ENCODE measurements at places on chromosomes 2 and 18. TPM values are rescaled to one million over a fixed set of nuclear protein-coding genes. Genes with fewer than 3 reads are reported as not detected.

SPC25 gene
- 25.2 TPM for total RNA-seq

DNA sequence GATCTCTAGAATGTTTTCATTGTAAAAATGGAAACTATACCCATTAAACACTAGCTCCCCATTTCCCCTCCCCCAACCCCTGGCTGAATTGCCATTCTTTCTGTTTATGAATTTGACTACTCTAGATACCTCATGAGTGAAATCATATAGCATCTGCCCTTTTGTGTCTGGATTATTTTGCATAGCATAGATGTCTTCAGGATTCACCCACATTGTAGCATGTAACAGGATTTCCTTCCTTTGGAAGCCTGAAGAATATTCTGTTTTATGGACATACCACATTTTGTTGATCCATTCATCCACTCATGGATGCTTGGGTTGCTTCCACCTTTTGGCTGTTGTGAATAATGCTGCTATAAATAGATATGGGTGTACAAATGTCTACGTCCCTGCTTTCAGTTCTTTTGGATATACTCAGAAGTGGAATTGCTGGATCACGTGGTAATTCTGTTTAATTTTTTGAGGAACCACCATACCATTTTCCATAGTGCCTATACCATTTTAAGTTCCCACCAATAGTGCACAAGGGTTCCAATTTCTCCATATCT, 7.7 kb upstream of the ASB1 start:
- no peak overlapping the region for H3K27ac ChIP-seq
- no peaks in the 10 kb centered on the region for H3K36me3 ChIP-seq
- DNase-seq = no peak
- no peaks in the 10 kb centered on the region for H3K27me3 ChIP-seq

DNA sequence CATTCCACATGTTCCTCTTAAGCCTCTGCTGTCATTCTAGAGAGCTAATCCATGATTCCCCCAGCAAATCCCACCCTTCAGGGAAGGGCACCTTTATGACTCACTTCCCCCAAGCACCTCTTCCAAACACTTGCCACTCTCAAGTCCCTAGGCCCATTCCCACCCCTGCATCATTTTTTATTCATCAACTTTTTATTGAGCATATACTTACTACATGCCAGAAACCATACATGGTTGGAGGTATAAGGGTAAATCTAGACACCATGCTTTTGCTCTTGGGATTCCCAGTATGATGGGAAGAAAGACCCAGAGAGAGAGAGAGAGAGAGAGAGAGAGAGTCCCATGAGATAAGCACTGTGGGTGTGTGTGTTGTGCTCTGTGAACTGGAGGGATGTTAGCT, 87.9 kb downstream of the MAPK4 start:
- H3K27me3 ChIP-seq = peaks cover 3% of the 10 kb centered on the region
- no peak for DNase-seq
- H3K27ac ChIP-seq = no peak overlapping the region
- H3K36me3 ChIP-seq = no peaks in the 10 kb centered on the region

- H3K36me3 ChIP-seq = no peaks in the 10 kb centered on the region
- peaks cover 22% of the 10 kb centered on the region for H3K4me1 ChIP-seq
- H3K27me3 ChIP-seq = peaks cover 10% of the 10 kb centered on the region
- H3K27ac ChIP-seq = no peak overlapping the region
- peak; percentile 47 for DNase-seq
- no peak overlapping the region for H3K4me3 ChIP-seq
Measured at GRCh38 chr2:85712336-85712735, 18.2 kb downstream of the GNLY start.

NT5C1B gene
- not detected for total RNA-seq

DNA sequence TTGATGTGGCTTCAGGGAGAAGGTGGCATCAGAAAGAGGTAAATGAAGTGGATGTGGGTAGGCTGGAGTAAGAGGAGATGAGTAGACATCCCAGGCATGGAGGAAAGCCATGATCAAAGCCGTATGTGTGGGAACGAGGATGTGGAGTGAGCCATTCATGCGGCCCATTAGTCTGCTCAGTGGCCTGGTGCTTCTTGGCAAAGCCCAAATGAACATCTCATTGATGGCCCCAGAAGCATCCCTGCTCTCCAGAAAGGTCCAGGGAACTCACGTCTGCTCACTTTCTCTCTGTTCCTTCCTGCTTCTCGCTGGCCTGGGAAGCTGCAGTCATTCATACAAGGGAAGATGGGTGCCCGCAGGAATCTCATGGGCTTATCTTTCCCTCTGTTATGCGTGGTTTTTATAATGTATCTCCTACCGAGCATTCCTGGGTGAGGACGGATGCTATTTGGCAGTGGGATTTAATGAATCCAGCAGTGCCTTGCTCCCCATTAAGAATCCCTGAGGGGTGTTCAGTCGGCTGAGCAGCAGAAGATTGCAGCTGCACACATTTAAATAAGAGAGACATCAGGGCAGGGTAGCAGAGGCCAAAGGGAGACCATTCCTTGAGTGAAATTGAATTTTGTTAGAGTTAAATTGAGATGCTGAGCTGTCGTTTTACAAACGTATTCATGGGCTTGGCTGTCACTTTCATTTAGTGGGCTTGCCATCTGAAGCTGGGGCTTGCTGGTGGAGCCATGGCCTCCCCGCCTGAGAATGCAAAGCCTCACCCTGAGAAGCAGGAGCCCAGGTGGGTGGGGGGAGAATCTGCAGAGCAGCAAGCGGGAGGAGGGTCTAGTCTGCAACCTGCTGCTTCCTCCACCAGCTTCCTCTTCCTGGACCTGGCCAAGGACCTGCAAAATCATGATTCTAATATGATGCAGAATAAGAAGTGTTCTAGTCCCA, 64.5 kb downstream of the LYPD1 start:
- H3K4me1 ChIP-seq = peaks cover 29% of the 10 kb centered on the region
- H3K4me3 ChIP-seq = no peak overlapping the region
- H3K36me3 ChIP-seq = no peaks in the 10 kb centered on the region

CCDC121 gene
- 5.6 TPM for total RNA-seq

DNA sequence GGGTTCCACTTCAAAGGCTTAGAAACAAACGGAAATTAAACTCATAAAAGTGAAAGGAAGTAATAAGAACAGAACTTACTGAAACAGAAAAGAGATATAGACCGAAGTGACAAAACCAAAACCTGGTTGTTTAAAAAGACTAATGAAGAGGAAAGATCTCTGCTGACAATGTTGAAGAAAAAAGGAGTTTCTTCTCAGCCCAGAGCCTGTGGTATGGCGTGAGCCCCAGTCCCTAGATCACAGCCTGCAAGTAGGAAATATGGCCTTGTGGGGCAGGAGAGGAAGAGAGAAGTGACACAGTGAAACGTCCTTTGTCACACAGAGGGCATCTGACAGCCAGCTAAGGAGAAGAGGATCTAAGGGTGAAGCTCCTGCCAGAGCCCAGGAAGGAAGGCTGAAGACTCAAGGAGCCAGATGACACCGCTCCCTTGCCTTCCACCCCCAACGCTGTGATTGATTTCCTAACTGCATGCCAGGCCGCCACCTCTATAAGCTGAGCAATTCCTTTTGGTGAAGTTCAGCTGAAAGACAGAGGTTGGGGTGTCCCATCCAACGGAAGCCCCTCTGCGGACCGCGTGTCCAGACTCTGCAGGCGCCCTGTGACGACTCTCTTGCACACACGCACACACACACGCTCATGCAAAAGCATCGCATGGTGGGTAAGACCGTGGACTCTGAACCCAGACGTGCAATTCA, 141.1 kb downstream of the HDAC4 start:
- DNase-seq = no peak
- H3K27ac ChIP-seq = peak overlapping the region; percentile 15
- H3K36me3 ChIP-seq = peaks cover 14% of the 10 kb centered on the region
- peak overlapping the region; percentile 6 for H3K4me3 ChIP-seq
- no peaks in the 10 kb centered on the region for H3K27me3 ChIP-seq

DNA sequence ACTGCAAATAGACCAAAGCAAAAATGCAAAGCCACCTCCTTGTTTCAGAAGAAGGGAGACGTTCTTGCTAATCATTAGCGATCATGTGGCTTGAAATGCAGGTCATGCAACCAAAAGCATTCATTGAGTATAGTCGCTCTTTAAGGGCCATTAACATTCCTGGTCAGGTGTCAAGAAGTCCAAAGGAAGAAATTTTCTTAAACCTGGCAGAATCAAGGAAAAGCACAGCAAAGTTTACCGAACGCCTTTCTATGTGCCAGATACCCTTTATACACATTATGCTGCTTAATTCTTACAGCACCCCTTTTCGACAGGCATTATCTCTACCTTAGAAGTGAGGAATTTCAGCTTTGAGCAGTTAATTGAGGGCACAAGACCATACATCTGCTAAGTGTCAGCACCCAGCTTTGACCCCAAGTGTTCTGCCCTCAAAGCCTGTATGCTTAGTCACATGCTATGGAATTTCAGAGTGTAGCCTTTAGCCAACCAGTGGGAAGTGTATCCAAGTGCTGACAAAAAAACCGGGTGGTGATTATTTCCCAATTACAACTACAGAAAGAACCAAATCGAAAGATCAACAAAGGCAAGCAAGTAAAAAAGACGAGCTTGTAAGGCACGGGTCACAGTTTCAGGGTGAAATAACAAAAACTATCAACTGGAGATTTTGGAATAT, 70.8 kb downstream of the EPHA4 start:
- H3K4me1 ChIP-seq = peaks cover 37% of the 10 kb centered on the region
- H3K4me3 ChIP-seq = peak overlapping the region; percentile 53
- H3K27me3 ChIP-seq = peaks cover 3% of the 10 kb centered on the region
- peaks cover 24% of the 10 kb centered on the region for H3K36me3 ChIP-seq

DNA sequence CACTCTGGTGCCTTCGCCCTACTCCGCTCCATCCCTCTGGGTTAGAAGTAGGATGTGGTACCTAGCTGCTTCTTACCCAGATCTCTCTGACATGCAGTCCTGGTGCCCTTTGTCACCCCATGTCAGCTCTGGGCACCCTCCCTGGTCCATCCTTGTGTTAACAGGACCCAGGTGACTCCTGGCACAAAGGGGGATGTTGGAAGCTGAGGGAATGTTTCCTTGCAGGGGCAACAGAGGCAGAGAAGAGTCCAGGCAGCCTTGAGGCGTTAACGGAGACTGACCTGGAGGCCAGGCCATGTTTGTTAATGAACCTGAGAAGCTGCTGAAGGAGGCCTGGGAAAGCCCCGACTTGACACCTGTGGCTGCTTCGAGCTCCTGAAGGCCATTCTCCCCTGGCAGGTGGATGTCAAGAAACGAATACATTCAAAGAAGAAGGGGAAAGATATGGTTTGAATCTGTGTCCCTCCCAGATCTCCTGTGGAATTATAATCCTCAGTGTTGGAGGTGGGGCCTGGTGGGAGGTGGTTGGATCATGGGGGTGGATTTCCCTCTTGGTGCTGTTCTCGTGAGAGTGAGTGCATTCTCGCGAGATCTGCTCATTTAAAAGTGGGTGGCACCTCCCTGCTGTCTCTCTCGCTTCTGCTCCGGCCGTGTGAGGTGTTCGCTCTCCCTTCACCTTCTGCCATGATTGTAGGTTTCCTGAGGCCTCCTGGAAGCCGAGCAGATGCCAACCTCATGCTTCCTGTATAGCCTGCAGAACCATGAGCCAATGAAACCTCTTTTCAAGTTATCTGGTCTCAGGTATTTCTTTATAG, 31.4 kb downstream of the NPPC start:
- no peak for DNase-seq
- peaks cover 15% of the 10 kb centered on the region for H3K4me1 ChIP-seq
- H3K4me3 ChIP-seq = no peak overlapping the region
- H3K27ac ChIP-seq = no peak overlapping the region
- H3K27me3 ChIP-seq = peaks cover 3% of the 10 kb centered on the region
- H3K36me3 ChIP-seq = no peaks in the 10 kb centered on the region

- H3K4me1 ChIP-seq = peaks cover 10% of the 10 kb centered on the region
- no peak overlapping the region for H3K27ac ChIP-seq
- DNase-seq = no peak
- no peak overlapping the region for H3K4me3 ChIP-seq
- no peaks in the 10 kb centered on the region for H3K27me3 ChIP-seq
Measured at GRCh38 chr2:226308986-226309385, 490.6 kb downstream of the IRS1 start.

GRCh38 chr2:235900631-235901030, 267.6 kb downstream of the GBX2 start:
- no peaks in the 10 kb centered on the region for H3K27me3 ChIP-seq
- no peak for DNase-seq
- no peak overlapping the region for H3K4me3 ChIP-seq
- H3K4me1 ChIP-seq = no peaks in the 10 kb centered on the region

DNA sequence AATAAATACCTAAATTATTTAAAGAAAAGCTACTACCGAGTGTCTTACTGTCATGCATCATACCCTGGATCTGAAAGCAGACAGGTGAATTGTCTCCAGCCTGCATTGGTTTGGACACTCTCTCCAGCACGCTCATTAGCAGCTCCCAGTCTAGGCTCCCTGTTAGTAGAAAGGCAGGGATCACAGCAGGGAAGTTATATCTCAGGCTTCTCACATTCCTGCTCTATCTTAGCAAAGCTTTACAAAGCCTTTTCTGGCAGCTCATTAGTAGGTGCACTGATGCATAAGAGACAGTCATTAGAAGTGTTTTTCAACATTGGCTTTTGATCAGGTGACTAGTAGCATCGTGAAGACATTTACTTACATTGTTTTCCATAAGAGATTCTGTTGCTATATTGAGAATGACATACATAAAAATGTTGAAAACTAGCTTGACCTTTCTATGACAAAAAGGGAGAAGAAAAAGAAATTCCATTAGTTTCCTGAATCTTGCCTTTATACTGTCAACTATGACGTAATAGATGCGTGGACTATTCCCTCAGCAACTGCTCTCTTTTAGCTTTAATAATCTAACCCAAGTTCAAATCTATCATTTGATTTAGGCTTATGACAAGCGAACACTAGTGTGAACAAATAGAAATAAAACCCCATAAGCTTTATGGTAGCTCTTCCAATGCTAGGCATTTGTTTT, 408.7 kb upstream of the KCNH7 start:
- H3K4me3 ChIP-seq = no peak overlapping the region
- no peak for DNase-seq
- no peak overlapping the region for H3K27ac ChIP-seq
- H3K36me3 ChIP-seq = no peaks in the 10 kb centered on the region
- peaks cover 11% of the 10 kb centered on the region for H3K27me3 ChIP-seq

DNA sequence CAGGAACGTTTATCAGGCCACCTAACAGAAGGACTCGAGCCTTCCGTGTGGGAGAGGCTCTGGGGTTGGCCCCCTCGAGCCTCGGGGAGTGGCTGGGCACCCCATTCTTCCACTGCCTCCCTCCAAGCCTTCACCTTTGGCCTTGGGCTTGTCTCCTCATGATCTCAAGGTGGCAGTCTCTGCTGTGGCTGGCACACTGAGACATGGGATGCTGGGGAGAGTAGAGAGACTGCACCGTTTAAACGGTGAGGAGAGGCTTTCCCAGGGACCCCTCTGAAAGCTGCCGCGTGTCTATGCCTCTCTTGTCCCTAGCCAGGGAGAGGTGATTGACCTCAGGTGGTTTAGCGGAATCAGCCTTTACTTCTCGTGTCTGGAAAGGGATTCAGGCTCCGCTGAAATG, 71.0 kb downstream of the DCDC2C start:
- peaks cover 26% of the 10 kb centered on the region for H3K27me3 ChIP-seq
- no peak overlapping the region for H3K4me3 ChIP-seq
- peaks cover 2% of the 10 kb centered on the region for H3K4me1 ChIP-seq
- DNase-seq = no peak
- H3K36me3 ChIP-seq = no peaks in the 10 kb centered on the region
- H3K27ac ChIP-seq = no peak overlapping the region

GRCh38 chr18:54999016-54999415, 39.8 kb upstream of the CCDC68 start:
- peaks cover 7% of the 10 kb centered on the region for H3K4me1 ChIP-seq
- DNase-seq = no peak
- no peaks in the 10 kb centered on the region for H3K36me3 ChIP-seq
- H3K4me3 ChIP-seq = no peak overlapping the region
- no peaks in the 10 kb centered on the region for H3K27me3 ChIP-seq

SLC4A3 gene
- total RNA-seq = 8.0 TPM

MAP3K2 gene
- 30.8 TPM for total RNA-seq

GRCh38 chr2:237012004-237012403, 73.7 kb upstream of the COPS8 start:
- peaks cover 5% of the 10 kb centered on the region for H3K36me3 ChIP-seq
- H3K4me3 ChIP-seq = no peak overlapping the region
- H3K4me1 ChIP-seq = peaks cover 36% of the 10 kb centered on the region
